Stimulated activated CD4-positive, alpha-beta T cell treated with anti-CD3 and anti-CD28 coated beads, Interleukin-4, amount 100 ng/mL, for 24 hours (primary cell): ENCODE measurements at places on chromosomes 7 and 10.

GRCh38 chr10:33557313-33557712 lies 222.8 kb upstream of the NRP1 start:
- no peak for DNase-seq

- DNase-seq, result no peak
Observed at GRCh38 chr10:73553761-73554160, 37.4 kb downstream of the USP54 start.

DNA sequence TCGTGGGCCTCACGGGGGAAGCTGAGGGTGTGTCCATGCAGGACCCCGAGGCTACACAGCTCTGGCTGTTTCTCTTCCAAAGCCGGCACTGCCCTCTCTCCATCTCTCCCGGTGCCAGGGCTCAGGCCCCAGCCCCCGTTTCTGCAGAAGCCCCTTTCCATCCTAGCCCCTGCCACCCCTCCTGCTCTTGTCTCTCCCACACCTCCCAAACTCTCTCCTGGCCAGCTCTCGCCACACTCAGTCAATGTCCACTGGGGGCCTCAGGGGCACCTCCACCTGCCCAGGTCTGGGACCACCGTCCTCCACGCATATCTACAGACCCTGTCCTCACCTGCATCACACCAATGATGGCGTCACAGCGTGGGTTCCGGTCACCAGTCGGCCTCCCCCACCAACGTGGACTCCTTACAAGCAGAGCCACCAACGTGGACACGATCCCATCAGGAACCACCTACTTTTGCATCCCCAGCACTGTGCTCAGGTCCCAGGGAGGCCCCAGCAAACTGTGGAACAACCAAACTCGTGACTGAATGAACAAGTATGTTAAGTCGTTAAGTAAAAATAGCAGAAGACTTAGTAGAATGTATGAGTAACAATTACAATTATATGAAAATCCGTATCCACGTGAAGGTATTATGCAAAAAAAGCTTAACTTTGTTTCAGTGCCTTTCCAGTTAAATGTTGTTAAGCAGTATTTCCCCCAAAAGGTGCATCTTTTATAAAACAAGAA lies 38.4 kb downstream of the DIP2C start:
- no peak for DNase-seq

DNA sequence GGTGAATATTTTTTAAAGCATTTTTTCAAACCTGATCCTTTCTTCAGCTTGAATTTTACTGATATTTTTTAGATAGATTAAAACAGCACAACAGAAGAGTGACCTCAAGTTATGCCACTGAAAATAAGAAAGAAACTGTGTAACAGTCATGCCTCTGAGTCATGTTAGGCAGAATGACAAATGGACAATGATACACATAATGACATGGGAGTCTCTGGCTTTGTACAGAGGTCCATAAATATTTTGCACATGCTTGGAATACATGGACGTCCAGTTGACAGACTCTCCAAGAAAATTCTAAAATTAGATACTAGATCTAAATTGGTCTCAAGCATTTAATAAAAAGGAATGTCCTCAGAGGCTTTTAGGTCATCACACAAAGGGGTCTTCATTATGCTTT lies 21.9 kb upstream of the SEMA3A start:
- no peak for DNase-seq

DNA sequence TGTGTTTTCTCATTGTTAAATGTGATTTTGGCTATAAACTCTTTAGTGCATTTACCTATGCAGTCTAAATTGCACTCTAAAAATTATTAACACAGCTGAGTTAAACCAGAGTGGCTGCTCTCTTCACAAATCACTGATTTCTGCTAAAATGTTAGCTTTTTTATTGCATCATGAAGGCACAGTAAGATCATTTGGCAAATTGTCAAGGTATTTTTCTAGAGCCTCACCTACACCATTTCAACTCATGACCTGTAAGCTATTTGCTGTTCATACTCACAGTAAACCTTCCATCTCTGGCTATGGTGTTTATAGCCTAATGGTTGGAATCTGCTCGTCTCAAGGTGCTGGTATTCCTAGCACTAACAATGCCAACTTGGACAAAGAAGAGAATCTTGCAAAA lies 25.7 kb downstream of the NDUFB2 start:
- DNase-seq, result no peak

DNA sequence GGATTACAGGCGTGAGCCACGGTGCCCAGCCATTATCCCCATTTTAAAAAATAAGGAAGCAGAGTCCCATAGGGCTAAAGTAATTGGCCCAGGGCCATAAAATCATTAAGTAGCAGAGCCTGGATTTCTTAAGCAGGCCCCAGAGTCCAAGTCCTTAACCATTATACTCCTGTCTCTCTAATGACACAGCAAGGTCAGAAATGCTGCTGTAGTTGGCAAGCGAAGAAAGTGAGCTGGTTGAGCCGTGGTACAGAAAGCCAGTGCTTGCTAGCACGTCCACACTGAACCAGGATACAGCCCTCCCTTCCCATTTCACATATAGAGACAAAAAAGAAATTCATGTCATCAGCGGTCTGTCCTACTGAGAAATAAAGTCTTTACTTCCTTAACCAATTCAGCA lies 562.7 kb downstream of the GALNT17 start:
- no peak for DNase-seq

DNA sequence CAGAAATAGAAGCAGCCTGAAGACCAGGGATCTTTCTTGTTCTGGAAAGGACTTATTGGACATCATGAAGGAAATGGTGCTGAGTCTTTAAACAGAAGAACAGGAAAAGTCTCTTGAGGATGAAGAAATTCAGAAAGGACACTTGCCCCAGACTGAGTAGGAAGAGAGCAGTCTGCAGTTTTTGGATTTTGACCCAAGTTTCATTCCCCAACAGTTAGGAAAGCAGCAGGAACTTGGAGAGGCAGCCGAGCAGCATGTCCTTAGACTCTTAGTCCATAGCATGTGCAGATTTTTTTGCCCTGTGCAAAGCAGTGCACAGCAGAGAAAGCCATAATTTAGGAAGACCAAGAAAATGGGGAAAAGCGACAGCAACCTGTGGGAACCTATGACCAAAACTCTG lies 927.2 kb upstream of the AUTS2 start:
- DNase-seq, result no peak

DNA sequence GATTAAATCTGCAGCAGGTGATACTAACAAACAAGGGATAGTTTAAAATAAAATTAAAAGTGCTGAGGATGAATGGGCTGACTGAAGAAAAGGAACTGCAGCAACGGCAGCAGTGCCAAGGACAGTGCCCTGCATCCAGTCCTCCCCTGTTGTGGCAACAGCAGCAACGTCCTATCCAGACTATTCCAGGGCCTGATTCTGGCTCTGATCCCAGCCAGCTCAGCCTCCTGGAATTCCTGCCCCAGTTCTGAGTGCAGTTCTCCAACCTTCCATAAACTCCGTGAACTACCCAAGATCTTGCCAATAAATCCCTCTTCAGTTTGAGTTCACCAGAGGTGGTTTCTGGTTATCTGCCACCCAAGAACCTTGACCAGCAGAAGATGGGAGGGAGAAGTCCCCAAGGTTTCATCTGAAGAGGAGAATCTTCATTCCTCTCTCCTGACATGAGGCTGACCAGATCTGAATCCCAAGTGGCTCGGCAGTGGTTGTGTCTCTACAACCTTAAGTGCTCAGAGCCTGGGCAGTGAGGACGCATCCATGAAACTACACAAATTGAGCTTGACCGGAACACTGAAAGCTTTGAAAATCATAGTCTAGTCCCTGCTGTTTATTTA lies 115.8 kb downstream of the SORBS1 start:
- DNase-seq, result no peak

GRCh38 chr10:118568327-118568848 lies 27.1 kb downstream of the PRLHR start:
- peak; percentile 67 for DNase-seq

DNA sequence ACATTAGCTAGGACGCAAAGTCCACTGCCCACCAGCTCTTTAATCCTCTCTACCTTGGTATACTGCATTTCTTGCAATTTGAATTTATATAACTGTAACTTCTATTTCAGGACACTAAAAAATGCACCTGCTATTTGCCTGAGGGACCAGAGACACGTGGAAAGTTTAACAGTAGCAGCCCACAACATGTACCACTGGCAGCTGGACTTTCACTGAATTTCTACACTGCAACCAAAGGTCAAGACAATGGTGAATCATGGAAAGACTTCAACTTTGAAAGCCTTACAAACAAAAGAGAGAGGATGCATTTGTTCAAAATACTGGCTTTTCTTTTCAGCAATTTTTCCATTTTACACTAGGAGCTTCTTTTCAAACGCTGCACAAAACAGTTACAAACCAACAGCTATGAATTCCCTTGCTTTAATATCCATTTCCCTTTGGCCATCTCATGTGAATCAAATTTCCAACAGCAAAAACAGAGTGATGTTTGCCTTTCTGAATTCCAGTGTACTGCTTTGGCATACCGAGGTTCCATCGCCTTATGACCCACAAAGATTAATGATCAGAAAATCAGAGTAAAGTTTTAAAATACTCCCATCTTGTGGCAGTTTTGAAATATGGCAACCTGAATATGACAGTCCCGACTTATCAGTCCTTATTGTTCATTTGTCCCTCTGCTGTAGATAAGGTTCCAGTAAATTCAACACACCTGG lies 29.9 kb upstream of the HNRNPH3 start:
- DNase-seq, result no peak

- no peak for DNase-seq
Observed at GRCh38 chr10:133214468-133215410, 15.3 kb upstream of the UTF1 start.

DNA sequence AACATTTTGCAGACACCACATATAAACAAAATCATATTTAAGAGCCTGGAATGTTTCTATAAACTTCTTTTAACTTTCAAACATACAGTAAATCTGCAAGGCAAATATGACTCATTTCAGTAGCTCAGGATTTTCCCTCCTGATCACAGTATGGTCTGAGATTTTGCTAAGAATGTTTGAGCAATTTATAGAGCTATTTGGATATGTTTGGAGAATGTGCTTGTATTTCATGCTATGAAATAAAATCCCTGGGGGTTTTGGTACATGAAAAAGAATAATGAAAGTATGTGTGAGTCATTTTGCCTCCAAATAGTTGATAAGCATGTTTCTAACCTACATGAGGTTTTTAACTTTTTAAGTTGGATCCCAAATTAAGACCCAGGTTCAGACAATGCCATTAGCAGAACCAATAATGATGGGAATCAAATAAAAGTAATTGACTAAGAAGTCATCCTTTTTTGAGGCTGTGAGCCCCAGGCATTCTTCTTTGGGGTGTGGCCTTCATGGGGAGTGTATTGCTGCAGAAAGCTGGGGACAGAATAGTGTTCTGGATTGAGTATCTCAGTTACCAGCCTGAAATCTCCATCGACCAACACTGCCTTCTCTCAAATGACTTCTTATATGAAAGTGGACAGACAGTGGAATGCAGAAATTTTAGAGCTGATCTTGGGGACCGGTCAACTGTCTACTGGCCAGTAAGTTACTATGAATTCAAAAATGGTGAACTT lies 66.1 kb upstream of the AGBL3 start:
- no peak for DNase-seq

- no peak for DNase-seq
Observed at GRCh38 chr10:10055656-10056442, 961.8 kb upstream of the CELF2 start.

GRCh38 chr10:4063717-4064116 lies 278.7 kb upstream of the KLF6 start:
- DNase-seq, result no peak

DNA sequence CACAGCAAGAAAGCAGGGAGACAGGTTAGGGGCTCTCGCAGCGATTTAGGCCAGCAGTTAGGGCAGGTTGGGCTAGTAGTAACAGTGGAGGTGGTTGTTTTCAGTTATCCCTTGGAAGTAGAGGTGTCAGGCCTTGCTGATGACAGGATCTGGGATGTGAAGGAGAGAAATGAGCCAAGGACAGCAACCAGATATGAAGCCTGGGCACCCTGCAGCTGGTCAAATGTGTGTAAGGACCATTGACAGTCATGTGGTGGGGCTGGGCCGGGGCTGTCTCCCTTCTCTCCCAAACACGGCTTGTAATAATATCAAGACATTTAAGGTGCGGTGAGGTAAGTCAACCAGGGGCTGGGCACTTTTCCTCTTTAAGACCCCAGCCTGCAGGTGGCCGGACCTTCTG lies 112.5 kb upstream of the IGFBP3 start:
- DNase-seq, result no peak

- no peak for DNase-seq
Observed at GRCh38 chr7:90111-91063, 102.0 kb upstream of the FAM20C start.

DNA sequence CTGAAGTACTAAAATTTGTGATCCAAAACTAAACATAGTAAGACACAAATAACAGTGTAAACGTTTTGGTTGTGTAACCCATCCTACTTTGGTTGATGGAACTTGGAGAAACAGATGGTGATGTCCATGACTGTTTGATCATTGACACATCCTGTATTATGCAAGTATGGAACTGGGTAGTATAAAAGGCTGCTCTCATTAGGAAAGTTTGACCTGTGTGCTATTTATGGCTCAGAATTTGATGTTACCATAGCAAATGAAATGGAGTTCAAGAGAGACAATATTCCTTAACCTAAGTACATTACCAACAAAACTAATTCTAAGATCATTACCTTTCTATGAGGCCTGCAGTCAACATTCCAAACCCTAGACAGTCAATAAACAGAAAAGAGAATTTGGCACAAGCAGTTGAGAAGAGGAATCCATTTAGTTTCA lies 39.9 kb downstream of the DKK1 start:
- DNase-seq, result no peak

DNA sequence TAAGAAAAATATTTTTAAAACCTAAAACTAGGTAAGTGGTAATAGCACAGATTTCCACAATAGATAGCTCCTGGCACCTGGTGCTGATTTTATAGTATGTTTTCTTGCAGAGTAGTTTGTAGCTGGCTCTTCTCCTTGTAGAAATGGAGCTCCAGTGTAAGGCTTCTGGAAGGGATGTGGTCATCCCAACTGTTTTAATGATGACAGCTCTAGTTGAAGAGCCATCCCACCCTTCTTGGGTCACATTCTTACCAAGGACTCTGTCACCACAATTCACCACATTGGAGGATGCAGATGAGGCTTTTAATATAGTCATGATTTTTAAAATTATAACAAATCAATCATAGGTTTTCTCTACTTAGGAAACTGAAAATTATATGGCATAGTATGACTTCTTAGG lies 31.0 kb downstream of the TES start:
- DNase-seq, result no peak

- no peak for DNase-seq
Observed at GRCh38 chr7:27212497-27213432, 12.9 kb upstream of the HOXA13 start.

- no peak for DNase-seq
Observed at GRCh38 chr10:88095223-88095721, 231.8 kb downstream of the PTEN start.

DNA sequence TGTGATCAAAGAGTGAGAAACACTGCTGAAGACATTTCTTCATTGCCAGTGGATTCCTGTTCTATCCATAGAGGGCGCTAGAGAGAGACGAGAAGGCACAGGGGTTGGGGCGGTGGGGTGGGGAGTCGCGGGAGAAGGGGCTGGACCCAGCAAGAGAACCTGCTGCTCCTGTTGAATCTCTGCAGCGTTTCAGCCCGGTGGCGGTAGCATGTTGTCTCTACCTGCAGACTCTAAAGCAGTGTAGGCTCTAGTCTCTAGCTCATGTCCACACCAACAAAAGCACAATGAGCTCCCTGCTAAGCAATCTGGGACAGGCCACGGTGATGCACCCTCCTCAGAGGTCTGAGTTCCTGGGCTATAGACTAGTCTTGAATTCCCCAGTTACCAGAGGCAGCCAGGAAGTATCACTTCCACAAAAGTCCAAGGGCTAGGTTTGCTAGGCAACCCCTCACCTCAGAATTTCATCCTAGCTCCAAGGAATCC lies 167.7 kb downstream of the DGKB start:
- DNase-seq, result no peak
